ENCODE measurements at places on chromosomes 7 and 10.

GRCh38 chr7:48424731-48425130 lies 253.5 kb downstream of the ABCA13 start:
- no peak for DNase-seq

DNA sequence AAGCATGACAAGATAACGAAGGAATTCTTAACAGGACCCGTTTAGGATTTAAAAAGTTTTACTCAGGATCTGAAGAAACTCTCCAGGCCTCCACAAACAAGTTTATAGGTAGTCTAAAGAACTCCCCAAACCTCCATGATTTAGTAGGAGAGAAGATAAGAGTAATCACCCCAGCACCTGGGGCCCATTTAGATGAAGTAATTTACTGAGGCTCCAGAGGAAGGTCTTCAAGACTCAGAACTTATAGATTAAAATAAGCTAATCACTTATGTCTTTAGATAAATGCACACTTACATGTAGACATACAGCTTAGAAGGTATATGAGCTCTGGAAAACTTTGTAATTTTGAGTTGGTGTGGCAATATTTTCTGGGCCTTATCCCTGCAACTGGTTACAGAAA lies 123.8 kb downstream of the HBP1 start:
- no peak for DNase-seq

GRCh38 chr7:156778201-156778600 lies 114.8 kb downstream of the LMBR1 start:
- DNase-seq, result no peak

- no peak for DNase-seq
Observed at GRCh38 chr7:108225531-108226181, 95.5 kb upstream of the LAMB4 start.

GRCh38 chr7:86748843-86749719 lies 105.4 kb downstream of the GRM3 start:
- DNase-seq, result no peak

GRCh38 chr7:155896531-155897263 lies 84.4 kb upstream of the SHH start:
- no peak for DNase-seq
